ENCODE measurements at places on chromosomes 13 and 19. TPM values are rescaled to one million over a fixed set of nuclear protein-coding genes. Genes with fewer than 3 reads are reported as not detected.

- no peak for DNase-seq
These were observed 1.3 kb downstream of the SOX21 start for GRCh38 chr13:94710881-94711560.

DNA sequence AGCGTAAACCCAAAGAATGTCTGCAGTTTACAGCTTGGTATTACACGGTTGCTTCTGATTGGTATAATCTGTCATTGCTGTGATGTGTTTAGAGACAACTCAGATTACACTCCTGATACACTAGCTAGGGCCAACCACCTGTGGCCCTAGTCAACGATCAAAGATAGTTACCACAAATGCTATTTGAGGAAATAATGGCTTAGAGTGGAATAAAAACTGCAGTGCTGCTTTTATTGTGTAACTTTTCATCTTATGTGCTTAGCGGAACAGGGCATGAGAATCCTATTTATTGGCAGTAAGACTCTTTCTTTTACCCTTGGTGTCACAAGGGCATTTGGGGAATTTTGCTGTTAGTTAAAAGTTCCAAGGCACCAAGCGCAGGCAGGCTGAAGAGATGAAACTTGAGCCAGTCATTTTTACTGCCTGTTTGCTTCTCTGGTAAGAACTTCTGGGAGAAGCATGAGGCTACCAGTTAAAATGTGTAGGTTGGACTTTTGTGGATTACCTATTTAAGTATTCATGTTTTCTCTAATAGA lies 363.3 kb downstream of the KCNRG start:
- no peak for DNase-seq

- no peak for DNase-seq
These were observed 66.3 kb downstream of the LMO7 start for GRCh38 chr13:75702476-75702875.

- no peak for DNase-seq
These were observed 40.7 kb upstream of the SERPINE3 start for GRCh38 chr13:51298812-51299211.

DNA sequence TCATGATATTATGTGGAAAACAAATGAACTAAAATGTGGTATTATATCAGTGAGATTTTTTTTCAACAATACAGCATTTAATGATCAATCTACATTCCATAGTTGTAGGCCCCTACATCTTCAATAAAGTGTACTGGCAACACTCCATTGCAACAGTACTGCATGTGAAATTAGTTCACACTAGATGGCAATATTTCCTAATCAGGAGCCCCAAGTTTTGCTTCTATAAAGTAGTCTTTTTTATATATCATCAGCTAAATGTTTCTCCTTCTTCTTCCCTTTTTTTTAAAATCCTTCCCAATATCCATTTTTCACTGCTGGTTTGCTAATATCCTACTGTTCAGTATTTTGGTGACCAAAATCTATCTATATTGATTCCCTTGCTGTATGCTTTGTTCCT lies 528.3 kb upstream of the ATXN8OS start:
- DNase-seq = no peak

DNA sequence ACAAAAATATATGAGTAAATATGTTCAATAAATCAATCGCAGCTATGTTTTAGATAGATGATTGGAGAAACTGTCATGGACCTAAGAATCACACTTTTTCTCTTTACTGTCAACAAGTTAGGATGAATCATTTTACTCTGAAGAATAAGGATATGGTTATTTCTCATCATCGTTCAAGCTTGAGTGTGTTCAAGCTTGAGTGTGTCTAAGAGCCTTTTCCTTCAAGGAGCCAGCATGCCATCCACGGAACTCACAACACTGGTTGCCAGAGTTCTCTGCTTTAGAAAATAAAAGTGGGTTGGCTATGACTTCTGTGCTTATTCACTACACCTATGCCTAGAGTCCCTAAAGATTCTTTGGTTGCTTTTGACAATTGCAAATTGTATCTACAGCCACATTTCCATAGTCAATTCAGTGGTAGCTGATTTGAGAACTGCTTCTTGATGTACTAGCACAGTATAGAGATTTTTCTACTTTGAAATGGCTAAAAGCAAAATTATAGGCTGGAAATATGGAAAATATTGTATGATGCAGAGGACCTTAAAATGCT lies 58.1 kb upstream of the SCEL start:
- no peak for DNase-seq

DNA sequence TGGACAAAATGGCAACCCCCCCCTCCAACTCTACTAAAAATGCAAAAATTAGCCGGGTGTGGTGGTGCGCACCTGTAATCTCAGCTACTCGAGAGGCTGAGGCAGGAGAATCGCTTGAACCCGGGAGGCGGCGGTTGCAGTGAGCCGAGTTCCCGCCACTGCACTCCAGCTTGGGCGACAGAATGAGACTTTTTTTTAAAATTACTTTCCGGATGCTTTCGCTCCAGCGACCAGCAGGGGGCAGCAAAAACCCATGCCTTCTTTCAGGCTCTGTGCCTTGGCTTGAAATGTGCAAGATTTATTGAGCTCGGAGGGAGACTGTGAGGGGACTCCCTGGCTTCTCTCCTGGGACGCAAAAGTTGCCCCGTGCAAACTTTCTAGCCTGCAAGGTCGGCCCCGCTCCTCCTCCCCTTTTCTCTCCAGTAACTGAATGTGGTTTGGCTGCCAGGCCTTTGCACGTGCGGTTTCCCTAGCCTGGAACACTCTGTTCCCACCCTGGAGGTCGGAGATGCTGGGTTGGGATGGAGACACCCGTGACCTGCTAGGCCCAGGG lies 61.4 kb upstream of the NFIC start:
- DNase-seq = peak; percentile 72

DNA sequence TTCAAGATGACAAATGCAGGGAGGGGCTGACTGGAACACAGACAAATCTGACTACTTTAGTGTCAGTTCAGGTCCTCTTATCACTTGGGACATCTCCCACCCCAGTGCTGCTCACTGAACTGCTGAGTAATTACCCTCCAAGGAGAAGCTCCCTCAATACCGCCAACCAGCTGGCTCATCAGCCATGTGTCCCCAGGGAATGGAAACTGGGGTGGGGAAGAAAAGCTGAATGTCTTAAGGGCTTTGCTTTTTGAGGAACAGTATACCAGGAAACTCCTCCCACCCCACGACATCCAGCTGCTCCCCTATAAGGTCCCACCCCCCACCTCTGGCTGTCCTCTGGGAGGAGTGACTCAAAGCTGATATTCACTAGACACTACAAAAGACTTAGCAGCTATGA lies 2.0 kb downstream of the ZNF823 start:
- no peak for DNase-seq

GRCh38 chr13:113192902-113193301 lies 15.6 kb downstream of the PCID2 start:
- no peak for DNase-seq

- DNase-seq = no peak
These were observed 67.0 kb upstream of the SLC15A1 start for GRCh38 chr13:98819382-98820010.

DNA sequence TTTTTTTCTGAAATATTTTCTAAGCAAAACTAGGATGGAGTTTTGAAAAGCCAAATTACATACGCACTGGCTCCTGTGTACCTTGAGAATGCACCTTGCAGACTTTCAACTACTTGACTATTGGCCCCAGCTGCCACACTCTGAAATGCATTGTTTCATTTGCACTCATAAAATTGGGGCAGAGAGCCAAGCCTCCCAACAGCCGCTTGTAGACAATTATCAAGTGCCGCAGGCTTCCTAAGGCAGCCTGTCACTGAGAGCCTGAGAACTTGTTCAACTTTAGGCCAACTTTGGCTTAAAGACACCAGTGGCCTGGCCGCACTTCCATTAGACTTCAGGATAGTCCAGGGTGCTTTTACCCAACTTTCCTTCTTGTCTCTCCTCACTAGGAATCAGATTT lies 115.7 kb upstream of the STARD13 start:
- no peak for DNase-seq

- no peak for DNase-seq
These were observed 160.3 kb downstream of the ITGBL1 start for GRCh38 chr13:101612735-101613134.

GRCh38 chr19:18332917-18333530 lies 7.4 kb upstream of the PGPEP1 start:
- no peak for DNase-seq

GRCh38 chr13:70107125-70107497 lies 515 bp upstream of the ATXN8OS start:
- DNase-seq = no peak

GRCh38 chr13:85640727-85641126 lies 158.5 kb downstream of the SLITRK6 start:
- no peak for DNase-seq

DNA sequence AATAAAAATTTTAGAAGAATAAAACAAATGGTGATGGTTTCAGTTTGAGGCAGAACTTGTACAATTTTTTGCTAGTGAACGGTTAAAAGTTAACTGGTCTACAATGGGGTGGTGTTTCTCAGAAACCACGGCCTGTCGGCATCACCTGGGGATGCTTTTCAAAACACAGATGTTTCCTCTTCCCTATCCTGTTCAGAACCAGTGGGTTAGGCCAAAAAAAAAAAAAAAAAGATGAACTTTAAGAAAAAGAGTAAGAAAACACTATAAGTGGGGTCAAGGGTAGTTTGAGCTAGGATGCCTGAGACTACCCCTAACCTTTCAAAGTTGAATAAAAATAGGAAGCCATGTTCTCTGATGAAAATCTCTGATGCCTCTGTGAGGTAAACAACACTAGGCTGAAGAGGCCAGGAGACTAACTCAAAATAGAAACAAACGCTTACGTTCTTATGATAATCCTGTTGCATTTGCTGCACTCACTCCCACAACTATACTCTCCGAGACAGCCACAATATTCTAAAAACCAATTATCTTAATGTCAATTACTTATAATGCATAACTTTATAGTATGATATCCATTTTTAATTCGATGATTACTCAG lies 3.3 kb downstream of the MTIF3 start:
- no peak for DNase-seq

- no peak for DNase-seq
These were observed 11.1 kb upstream of the OLFM4 start for GRCh38 chr13:53017433-53017970.

DNA sequence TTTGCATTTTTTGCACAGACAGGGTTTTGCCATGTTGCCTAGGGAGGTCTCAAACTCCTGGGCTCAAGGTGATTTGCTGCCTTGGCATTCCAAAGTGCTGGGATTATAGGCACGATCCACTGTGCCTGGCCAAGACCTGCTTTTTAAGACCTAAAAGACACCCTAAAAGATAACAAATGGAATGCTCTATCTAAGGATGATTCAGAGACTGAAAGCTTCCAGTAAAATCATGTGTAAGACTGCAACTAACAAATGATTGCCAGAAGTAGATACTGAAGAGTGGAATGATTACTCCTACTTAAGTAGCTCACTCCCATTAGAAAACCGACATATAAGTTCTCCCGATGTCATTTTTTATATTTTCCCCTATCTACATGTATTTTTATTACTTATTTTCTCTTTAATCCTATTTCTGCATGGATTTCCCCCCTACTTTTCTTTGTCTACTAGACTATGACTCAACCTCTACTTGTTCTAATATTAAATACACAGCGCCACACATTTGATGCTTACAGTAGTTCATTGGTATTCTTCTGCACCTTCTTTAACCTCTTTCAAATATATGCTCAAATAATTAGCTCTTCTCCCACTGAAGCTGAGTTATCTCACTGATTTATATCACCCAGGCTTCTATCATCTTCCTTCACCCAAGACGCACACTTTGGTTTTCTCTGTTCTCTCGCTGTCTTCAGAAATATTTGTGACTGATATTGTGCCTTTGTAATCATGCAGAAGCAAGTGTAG lies 32.2 kb upstream of the KLF12 start:
- DNase-seq = no peak

DNA sequence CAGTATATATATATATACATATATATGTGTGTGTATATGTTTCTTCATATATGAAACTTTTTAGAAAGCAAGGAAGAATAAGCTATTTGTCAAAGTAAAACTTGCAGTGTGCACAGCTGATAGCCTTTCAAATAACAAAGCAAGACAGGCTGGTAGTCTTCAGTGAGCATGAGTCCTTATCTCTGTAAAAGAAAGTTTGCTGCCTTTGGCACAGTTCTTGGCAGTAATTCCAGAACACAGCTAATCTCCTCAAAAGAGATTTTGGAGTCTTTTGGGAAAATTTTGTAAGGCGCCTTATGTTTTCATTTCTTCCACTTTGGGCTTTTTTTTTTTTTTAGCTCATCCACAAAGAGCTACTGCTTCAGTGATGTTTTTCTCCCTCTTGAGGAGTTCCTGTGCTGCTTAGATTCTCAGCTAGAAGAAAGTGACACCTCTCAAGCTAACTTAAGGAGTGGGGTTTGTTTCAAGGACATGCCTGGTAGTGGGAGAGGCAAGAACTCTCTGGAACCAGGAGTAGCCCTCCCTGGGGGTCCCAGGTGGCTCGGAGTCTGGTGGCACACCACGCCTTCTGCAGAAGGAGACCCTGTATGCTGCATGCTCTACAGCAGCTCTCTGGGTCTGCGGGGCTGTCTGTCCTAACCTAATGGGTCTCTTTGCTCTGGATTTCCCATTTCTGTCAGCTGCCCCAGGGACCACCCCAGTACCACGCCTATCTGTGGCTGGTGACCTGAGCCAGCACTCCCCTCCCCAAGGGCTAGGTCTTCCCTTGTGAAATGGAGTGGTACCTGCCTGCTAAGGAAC lies 58.8 kb downstream of the TNFRSF19 start:
- DNase-seq = no peak

GRCh38 chr13:95138876-95139585 lies 162.2 kb downstream of the ABCC4 start:
- no peak for DNase-seq

DNA sequence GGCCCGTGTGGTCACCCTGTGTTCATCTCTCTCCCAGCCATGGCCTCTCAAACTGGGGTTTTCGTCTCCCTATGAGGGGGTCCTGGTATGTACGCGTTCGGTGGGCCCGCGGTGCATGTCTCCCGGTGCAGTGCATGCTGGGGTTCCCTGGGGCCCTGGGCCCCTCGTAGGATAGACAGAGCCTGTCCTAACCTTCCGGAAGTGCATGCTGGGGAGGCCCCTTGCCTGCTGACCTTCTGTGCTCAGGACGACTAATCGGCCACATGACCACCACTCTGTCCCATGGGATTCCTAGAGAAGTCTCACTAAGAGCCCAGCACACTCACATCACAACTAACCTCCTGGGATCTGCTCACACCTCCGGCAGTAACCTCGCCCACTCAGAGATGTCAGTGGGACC lies 4.9 kb upstream of the USE1 start:
- DNase-seq = no peak

DNA sequence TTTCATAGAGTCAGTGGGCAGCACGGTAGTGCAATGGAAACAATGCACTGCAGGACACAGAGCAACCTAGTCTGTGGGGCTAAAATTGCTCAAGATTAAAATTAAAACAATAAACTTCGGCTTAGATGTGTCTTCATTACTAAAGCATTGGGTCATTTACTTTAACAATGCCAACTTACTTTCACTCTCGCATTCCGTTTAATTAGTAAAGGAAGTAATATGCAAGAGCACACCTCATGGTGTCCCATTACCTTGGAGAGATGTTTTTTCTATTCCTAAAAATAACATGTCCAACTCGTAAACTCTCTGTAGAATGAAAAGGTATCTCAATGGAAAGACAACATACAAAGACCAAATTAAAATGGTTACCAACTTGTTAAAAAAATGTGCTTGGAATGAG lies 738.4 kb downstream of the PCDH17 start:
- no peak for DNase-seq

- DNase-seq = no peak
These were observed 41.4 kb upstream of the ZNF83 start for GRCh38 chr19:52679598-52679997.

The SIGLEC10 gene
- total RNA-seq = 2.4 TPM

The ADM5 gene
- total RNA-seq = 7.2 TPM

The SELENOV gene
- total RNA-seq = not detected

The ABHD8 gene
- 6.0 TPM for total RNA-seq

The FFAR3 gene
- total RNA-seq = not detected

The ZNF575 gene
- 2.1 TPM for total RNA-seq

The BCL3 gene
- 33.9 TPM for total RNA-seq

The ACP7 gene
- total RNA-seq = not detected
